ENCODE measurements at places on chromosomes 1 and 21. TPM values are rescaled to one million over a fixed set of nuclear protein-coding genes. Genes with fewer than 3 reads are reported as not detected.

- no peak for DNase-seq
These were observed 458 bp downstream of the CRABP2 start for GRCh38 chr1:156704930-156705320.

LINGO4 gene
- not detected for total RNA-seq

GRCh38 chr1:196779093-196779492 lies 4.5 kb downstream of the CFHR3 start:
- no peak for DNase-seq

UBXN10 gene
- total RNA-seq: 0.39 TPM

KISS1 gene
- total RNA-seq: not detected

CAMK2N1 gene
- total RNA-seq: 2.2 TPM

DNA sequence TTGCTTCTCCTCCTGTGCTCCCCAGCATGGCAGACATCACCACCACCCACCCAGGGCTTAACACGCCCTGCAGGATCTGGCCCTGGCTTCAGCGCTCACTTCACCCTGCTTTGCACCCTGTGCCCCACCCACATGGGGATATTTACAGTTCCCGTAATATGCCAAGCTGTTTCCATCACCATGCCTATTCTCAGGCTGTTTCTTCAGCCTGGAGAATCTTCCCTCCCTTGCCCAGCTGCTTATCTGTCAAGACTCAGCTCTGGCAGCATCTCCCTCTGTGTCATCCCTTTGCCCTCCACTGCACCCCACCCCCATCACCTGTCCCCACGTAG lies 3.6 kb upstream of the AHCYL1 start:
- DNase-seq: no peak

METTL18 gene
- 10.9 TPM for total RNA-seq

ASCL5 gene
- total RNA-seq: not detected

GRCh38 chr21:45228656-45229240 lies 58.9 kb downstream of the POFUT2 start:
- DNase-seq: no peak

GRCh38 chr1:229272164-229273158 lies 1.6 kb downstream of the RAB4A start:
- no peak for DNase-seq
